ENCODE measurements at places on chromosomes 2 and 18.

DNA sequence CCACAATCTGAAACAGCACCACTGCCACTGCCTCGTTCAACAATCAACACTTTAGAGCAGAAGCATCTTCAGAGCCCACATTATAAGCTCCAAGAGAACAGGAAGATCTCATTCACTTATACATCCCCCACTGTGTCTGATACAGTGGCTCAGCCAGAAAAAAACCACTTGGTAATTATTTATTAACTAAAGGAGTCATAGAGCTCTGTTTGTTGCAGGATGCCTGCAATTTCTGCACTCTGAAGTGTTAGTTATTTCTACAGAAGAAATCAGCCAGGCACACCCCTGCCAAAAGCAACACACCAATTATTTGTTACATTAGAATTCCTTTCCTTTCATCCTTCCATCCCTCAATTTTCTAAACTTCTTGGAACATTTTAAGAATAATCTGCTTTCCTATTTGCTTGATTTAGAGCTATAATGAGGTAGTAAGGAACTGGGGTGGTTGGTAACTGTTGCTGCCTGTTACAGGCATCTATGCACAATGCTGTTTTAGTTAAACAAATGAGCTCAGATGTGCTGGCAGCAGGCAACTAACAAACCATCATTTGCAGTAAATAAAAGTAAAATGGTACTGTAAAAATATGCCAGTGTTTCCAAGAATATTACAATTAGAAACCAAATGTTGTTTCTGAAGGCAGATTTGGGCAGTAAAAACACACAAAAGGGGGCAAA lies 59.9 kb downstream of the DYM start:
- no peak for DNase-seq

GRCh38 chr2:166568409-166568808 lies 74.4 kb upstream of the SCN7A start:
- no peak for DNase-seq

- DNase-seq, result no peak
These were observed 335.8 kb downstream of the AGPS start for GRCh38 chr2:177728399-177728765.

DNA sequence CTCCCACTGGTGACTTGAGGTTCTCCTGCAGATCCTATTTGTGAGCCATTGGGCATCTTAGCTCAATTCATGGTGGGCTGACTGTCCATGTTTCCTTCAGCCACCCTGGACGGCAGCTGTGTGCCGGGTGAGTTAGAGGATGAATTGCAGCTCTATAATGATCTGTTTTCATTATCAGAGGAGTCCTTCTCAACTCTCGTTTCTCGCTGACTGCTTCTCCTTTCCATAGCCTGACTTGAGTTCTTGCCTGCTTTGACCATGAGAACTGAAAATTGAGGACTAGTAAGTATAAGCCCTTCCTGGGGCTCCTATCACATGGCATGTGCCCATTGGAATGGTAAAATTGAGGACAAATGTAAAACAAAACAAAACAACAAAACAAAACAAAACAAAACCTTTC lies 121.8 kb downstream of the CDC42EP3 start:
- DNase-seq, result no peak

GRCh38 chr2:237208373-237209260 lies 122.9 kb downstream of the COPS8 start:
- no peak for DNase-seq

DNA sequence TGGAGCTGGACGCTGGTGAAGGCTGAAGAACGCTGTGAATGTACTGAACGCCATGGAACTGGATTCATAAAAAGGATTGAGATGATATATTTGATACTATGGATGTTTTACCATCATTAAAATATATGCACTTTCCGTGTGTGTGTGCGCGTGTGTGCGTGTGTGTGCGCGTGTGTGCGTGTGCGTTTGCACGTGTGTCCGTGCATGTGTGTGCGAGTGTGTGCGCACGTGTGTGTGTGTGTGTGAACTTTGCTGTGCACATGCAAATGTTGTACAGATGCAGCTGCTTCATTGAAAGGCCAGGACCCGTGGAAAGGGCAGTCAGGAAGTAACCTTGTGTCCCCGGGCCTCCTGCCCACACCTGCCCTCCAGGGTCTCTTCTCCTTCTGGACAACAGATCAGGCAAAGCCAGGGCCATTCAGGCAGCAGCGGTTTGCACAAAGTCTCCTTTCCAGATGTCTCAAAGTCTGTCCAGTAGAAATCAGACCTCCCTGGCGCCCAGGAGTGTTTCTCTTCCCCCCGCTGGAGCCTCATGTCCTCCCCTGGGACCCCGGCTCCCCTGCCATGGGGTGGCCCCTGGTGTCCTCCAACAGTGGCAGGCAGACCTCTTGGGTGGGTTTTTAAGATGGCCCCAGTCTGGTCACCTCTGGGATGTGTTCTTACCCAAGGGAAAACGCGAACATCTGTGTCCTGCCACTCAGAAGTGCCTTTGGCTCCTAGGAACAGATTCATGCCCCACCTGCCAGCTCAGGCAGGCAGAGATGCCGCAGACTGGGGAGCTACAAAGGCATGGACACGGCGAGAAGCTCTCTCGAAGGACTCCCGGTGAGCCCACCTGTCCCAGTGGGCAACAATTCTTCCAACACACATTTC lies 86.1 kb upstream of the GPC1 start:
- no peak for DNase-seq

DNA sequence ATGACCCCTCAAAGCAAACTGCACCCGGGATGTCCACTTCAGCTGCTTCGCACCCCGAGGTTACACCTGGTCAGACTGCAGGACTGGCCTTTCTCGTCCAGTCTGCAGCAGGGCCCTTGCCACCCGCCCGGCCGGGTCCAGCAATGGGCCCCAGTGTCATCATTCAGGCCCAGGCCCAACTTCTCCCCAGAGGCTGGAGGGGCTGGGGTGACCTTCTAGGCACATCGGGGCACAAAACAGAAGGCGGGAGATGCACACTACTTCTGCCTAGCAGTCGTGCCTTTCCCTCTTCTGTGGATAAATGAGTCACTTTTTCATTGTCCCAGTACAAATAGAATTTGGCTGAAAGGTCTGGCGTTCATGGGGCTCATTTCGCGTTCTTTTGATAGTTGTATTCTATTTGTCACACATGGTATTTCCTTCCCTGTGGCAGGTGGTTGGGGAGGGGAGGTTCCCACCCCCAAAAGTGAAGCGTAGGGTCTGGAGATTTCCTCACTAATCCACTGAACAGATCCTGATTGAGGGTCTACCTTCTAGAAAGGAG lies 56.9 kb upstream of the ID2 start:
- DNase-seq, result no peak

DNA sequence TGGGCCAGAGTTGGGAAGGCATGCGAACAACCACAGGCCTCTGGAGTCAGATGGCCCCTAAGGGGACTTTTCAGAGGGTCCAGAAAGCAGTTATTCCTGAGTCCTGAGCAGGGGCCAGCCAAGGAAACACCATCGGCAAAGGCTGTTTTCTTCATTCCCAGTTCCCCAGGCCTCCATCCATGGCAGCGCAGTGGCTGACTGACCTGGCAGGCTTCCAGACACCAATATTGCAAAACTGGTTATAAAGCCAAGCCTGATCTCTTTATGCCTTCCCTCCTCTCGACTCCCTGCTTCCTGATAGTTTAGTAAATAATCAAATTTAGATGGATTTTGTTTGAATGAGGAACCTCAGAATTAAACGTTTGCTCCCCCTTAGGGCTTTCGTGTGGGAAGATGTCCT lies 133.4 kb upstream of the ITGA6 start:
- DNase-seq, result no peak

DNA sequence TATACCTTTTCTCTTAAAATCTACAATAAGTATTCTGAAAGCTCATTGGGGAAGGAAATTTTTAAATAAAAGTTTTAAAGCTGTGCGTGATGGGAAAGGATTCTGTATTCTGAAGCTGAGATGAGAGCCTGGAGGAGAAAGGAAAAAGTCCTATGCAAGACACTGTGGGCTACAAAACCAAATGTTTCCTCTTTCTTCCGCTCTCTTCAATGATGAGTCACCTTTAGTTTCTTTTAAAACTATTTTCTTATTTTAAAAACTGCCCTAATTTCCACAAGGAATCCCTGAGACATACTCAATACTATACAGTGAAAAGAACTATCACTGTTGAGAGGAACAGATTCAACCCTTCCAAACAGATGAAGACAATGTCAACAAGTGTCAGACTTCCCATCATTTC lies 87.4 kb downstream of the INO80D start:
- no peak for DNase-seq

GRCh38 chr2:239800785-239801386 lies 224.3 kb downstream of the NDUFA10 start:
- DNase-seq, result no peak

- DNase-seq, result no peak
These were observed 123.0 kb upstream of the SETBP1 start for GRCh38 chr18:44557616-44558151.

DNA sequence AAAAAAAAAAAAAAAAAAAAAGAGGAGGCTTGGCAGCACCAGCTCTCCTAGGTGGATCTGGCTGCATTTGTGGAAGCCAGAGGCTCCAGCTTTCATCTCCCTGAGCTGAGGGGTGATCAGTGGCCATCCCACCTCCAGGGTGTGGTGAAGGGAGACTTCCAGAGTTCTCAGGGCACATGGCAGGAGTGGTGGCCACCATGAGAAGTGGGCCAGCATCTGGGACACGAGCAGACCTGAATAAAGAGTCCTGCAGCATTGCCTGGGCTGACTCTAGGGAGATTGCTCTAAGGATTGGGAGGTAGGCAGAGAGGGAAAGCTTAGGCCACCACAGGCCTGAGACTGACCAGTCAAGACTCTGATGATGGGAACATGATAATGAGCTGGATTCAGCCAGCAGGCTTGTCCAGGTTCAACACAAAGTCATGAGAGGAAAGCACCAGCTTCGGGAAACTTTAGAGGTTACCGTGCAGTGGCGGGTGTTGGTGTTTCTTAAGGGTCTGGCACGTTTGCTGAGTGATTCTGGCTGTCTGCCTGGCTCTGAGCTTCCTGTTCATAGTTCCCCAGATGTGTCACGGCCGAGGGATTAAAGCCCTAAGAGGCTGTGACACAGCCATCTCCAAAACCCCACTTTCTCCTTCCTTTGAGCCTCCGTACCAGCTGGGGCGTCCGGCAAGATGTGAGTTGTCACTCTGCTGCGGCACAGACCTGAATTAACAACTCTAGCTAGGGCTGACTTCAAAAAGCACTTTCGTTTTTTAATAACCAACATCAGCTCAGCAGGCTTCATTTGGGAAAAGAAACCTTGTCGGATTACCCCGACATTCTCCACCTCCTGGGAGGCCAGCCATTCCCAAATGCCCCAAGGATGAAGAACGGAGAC lies 38.3 kb upstream of the IL1R1 start:
- DNase-seq, result no peak

DNA sequence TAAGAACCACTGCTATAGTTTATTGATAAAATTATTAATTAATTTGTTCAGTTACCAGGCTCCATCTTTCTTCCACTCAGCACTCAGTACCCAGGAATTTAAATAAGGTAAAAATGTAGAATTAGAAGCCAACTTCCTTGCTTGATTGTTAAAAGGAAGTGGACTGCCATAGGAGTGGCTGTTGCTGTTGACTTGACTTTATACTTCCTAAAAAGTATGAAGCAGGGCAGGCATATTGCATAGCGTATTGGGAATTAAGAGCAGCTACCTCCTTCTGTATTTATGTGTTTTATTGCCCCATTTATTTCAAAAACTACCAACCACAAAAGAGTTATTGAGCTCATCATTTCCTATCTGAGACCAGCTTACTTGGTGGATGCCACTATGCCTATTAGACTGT lies 27.9 kb downstream of the PSMD1 start:
- no peak for DNase-seq

GRCh38 chr2:96642564-96643360 lies at the start of gene FER1L5:
FER1L5 (plus strand) TSS chr2:96642764; CDS start chr2:96642837, 73 bp downstream.
- no peak for DNase-seq

- DNase-seq, result no peak
These were observed 490.6 kb upstream of the HS6ST1 start for GRCh38 chr2:128809259-128809636.

DNA sequence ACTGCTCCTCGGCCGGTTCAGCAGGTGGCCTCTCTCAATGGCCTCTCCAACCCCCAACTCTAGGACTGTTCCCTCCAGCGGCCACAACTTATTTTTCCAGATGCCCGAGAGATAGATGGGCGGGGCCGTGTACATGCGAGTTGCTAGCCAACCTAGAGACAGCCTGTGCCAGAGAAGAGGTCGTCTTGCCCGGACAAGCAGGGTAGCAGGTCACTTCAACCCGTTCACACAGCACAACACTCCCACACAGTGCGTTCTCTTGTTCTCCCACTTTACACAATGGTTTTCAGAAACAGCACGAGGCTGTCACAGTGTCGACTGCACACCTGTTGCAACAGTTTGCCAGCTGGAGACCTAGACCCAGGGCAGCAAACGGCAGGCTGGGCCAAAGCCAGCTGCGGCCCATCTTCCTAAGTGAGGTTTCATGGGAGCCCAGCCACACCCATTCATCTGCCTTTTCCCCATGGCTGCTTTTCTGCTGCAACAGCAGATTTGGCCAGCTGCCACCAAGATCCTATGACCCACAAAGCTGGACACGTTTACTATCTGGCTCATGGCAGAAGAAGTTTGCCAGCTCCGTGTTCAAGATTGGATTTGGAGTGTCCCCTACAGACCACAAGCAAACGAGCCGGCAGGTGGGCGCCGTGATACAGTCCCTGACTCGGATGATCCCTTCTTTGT lies 7.3 kb upstream of the PRLH start:
- no peak for DNase-seq

- no peak for DNase-seq
These were observed 43.8 kb downstream of the SLC4A3 start for GRCh38 chr2:219671279-219671678.

- no peak for DNase-seq
These were observed 31.0 kb upstream of the TMEM17 start for GRCh38 chr2:62536873-62537547.

- DNase-seq, result no peak
These were observed 33.4 kb downstream of the NEURL3 start for GRCh38 chr2:96471772-96472171.

- DNase-seq, result no peak
These were observed 59.9 kb downstream of the INPP4A start for GRCh38 chr2:98504381-98505109.

DNA sequence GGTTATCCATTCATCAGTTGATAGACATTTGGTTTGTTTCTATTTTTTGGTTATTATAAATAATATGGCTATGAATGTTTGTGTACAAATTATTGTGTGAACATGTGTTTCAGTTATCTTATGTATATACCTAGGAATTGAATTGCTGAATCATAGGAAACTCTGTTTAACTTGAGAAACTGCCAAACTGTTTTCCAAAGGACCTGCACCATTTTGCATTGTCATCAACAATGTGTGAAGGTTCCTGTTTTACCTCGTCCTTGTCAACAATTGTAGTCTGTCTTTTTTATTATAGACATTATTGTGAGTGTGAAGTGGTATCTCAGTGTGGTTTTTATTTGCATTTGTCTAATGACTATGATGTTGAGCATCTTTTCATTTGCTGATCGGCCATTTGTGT lies 17.1 kb downstream of the PDK1 start:
- no peak for DNase-seq
